CD4-positive, alpha-beta T cell treated with Interleukin-15 for 4 hours (primary cell): ENCODE measurements at places on chromosomes 2 and 18.

- DNase-seq: no peak
Observed at GRCh38 chr2:171889333-171889732, 4.7 kb downstream of the SLC25A12 start.

GRCh38 chr18:28801876-28802275, 624.9 kb upstream of the CDH2 start:
- no peak for DNase-seq

DNA sequence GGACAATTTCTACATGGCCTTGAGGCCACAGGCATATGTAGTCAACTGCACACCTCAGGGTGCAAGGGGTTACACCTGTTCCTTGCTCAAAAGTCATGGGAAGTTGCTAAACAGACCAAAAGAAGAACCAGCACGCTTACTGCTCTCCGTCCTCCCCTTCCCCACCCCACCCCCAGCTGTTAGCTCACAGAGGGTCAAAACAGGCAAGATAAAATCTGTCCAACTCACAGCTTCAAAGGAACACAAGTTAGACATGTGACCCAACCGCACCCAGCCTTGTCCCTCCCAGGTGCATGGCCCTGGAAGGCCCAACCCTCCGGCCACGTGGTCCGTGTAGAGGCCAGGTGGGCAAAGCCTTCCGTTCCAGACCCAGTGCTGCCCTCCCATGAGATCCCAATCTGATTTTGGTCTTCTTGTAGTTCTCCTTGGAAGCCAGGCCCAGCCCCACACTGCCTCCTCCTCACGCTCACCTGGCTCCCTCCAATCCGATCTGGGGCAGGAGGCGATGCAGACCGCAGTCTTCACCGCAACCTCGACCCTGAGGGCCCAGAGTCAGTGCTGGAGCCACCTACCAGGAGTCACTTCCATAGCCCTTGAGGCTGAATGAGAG, 14.5 kb upstream of the ASPRV1 start:
- no peak for DNase-seq

- DNase-seq: no peak
Observed at GRCh38 chr2:158217593-158217992, 115.9 kb downstream of the UPP2 start.
